T follicular helper cell (primary cell): ENCODE measurements at places on chromosomes 16 and 17.
A peak's percentile ranks its signal among the peaks of the same experiment; 100 is the strongest.

DNA sequence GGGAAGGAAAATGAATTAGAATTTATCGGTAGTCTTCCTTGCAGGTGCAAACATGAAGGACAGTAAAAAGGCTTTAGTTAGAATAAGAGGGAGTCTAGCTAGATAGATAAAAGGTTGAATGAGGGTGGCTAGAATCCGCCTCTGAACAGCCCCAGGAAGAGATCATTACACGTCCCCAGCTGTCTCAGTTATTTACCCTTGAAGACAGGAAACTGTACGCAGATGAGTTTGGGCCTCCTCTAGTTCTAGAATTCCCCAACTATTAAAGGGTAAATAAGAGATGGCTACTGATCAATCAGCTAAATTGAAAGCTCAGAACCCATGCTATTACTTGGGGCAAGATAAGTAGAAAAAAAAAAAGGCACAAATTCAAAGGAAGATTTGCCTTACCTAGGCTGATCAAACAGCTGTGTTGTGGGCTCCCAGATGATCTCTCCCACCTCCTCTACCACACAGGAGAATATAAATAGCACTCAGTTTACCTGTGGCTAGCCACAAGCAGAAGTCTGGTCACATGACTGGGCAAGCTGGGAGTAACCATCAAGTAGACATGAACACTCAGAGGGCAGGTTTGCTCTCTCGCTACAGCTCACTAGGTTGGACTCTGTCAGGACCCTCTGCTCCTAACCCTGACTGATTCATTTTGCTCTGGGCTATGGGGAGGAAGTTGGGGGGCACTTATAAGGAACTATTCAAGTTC is 17.0 kb downstream of the FAM117A start:
- peak; percentile 27 for DNase-seq

- DNase-seq: no peak
These were observed 94.8 kb upstream of the DNAH17 start for GRCh38 chr17:78672005-78672404.

- DNase-seq: no peak
These were observed 107.6 kb downstream of the BANP start for GRCh38 chr16:88058817-88059216.

- DNase-seq: no peak
These were observed 102.9 kb downstream of the NLK start for GRCh38 chr17:28145348-28145747.

DNA sequence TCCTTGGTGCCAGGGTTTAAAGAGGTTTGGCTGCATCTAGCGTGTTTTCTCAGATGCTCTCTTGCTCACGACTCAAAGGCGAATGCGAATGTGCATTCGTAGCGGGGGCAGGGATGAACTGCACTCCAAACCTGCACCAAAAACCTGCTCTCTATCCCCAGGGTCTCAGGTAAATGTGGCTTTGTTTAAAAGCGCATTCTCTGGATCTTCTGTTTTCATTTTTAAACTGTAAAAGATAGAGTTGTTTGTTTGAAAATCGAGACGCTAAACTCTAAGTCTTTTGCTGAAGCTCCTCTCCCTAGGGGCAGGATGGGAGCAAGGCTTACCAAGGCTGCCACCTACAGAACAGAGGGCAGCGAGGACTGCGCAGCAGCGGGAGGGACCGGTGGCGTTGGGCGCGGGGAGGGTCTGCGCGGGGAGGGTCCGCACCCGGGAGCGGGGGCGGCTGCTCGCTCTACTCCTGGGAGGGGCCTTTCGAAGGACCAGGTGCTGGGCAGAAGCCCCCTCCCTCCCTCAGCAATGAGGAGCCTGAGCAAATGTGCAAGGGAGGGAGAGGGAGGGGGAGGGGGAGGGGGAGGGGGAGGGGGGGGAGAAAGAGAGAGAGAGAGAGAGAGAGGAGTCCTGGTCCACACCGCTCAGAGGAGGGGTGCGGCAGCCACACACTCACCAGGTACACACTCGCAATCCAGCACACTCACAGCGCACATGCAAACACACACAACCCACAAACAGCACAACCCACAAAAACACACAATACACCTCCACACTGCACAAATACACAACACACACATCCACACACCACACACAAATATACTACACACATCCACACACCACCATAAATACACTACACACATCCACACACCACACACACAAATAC is 142.8 kb downstream of the GRIN2A start:
- DNase-seq: no peak

- no peak for DNase-seq
These were observed 17.0 kb downstream of the KSR1 start for GRCh38 chr17:27473190-27473747.

DNA sequence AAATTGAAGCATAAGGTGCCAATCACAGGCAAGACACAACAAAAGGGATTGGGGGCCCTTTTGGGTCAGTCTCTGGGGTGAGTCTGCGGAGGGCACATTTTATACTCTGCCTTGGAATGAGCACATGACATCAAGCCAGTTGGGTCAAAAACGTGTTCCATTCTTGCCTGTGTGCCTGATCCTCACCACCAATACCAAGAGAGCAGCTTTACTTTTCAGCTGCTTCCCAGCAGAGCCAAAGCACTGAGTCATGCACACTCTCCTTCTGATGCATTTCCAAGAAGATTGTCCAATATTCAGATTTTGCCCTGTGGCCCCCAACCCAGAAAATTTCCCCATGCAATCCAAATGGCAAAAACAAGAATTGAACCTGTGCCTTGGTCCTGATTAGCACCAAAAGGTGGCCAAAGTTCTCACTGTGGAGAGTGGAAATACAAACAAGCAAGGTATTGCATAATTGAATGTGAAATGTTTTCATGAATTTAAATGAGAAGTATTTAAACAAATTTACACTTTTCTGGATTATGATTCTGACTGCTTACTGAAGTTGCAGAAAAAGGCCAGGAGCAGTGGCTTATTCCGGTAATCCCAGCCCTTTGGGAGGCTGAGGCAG is 217.8 kb upstream of the SOX9 start:
- DNase-seq: no peak

DNA sequence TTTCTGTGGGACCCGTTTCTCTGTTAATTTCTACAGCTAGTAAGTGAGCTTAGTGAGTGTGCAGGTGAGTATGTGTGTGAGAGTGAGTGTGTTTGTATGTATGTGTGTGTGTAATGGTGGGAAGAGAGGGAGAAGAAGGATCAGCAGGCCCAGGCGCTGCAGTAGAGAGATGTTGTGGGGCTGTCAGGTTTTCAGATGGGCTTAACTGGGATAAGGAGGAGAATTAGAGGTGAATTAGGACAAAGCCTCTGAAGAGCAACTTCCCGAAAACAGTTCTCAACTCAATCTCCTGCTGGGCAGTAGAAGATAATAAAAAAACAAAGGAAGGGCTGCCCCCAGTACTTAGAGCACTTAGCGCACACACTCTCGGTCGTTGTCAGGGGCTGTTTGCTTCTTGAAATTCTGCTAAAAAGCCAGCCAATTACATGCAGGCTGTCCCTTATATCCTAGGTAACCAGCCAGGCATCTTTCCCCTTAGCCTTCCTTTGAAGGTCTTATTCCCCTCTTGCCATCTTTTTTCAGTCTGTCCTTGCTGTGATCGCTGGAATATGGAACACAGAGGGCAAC is 63.4 kb downstream of the CLEC16A start:
- no peak for DNase-seq

GRCh38 chr16:89378947-89379771 is 111.2 kb downstream of the ANKRD11 start:
- DNase-seq: no peak

- no peak for DNase-seq
These were observed 238.7 kb downstream of the HAPSTR1 start for GRCh38 chr16:9330095-9330494.

DNA sequence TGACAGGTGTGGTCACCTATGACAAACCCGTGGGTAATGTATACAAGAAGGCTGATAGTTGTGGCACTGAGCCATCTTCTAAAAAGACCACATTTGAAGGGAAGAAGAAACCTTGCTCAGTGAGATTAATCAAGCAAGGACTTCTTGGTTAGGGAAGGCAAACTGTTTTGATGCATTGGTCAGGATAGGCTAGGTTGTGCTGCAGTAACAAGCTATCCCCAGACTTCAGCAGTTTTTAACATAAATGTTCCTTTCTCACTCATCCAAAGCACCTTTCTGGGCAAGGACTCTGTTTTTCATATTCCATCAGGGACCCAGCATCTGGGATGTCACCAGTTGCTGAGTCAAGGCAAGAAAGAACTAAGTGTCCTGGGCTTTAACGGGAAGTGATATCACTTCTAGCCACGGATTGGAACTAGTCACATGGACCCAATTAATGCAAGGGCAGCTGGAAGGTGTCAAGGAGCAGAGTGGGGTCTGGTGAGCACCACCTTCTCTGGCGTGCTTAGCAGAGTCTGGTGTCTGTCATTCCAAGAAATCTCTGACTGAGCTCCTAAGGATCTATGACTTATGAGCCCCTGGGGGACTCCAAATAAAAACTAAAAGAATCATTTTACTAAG is 52.0 kb upstream of the CCL2 start:
- DNase-seq: no peak

DNA sequence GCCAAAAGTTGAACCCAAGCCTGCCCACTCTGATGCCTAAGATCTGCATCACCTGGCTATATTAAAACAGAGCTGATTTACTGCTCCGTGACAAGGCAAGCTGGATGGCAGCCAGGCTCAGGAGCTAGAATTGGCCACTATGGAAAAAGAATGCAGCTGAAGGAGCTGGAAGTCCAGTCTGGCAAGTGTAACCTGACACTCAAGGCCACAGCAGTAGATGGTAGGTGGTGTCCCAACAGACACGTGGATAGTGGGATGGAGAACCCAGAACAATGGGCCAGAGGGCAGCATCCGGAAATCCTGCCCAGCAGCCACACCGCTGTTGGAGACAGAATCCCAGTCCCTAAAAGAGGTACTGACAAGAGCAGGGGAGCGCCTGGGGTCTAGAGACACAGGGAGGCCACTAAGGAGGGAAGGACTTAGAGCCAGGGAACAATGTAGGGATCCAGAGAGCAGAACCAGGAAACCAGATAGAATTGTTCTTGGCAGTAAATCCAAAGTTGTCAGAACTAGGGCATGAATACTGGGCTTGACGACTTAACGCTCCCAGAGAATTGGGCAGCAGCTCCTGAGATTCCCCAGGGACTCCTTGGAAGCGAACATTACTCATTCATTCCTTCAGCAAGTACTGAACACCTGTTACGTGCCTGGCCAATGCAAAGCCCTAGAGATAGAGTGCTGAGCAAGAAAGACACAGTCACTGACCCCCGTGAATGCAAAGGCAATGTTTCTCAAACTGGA is 85.7 kb downstream of the CDYL2 start:
- no peak for DNase-seq

GRCh38 chr16:12471383-12471782 is 332.3 kb downstream of the CPPED1 start:
- no peak for DNase-seq

DNA sequence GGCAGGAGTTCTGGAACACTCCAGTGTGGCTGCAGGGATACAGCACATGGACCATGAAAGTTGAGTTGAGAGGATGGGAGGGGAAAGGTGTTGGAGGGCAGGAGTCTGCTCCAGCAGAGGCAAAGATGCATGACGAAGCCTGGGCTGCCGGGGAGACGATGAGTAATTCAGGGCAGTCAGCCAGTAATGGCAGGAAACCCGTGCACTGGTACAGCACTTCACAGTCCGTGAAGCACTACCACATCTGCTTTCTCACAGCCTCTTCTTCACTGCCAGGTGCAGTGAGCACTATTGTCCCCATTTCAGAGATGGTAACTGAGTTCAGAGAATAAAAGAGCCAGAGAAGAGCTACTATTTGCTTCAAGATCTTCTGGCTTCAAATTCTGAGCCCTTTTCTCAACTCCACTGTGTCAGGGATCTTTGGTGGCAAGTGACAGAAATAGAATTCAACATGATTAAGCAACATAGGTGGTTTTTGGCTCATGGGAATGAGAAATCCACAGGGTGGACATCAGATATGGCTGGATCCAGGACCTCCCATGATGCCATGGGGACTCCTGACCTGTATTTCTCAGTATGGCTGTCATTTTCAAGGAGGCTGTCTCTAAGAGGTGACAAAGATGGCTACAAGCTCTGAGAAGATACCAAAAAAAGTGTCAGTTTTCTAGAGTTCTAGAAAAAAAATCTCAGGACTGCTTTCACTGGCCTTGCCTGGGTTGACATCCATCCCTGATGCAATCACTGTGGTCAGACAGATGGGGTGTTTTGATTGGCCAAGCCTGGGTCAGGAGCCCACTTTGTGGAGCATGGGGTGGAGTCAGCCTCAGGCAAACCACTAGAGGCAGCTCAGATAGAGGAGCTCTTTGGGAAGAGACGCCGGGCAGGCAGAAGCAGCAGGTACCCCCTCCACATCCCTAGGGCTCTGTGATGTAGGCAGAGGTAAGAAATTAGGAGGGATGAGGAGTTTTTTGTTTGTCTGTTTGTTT is 24.7 kb downstream of the IL21R start:
- DNase-seq: peak; percentile 69

GRCh38 chr16:31365131-31365865 is 10.3 kb downstream of the ITGAX start:
- no peak for DNase-seq

- no peak for DNase-seq
These were observed 137.4 kb downstream of the PARN start for GRCh38 chr16:14492614-14493013.

DNA sequence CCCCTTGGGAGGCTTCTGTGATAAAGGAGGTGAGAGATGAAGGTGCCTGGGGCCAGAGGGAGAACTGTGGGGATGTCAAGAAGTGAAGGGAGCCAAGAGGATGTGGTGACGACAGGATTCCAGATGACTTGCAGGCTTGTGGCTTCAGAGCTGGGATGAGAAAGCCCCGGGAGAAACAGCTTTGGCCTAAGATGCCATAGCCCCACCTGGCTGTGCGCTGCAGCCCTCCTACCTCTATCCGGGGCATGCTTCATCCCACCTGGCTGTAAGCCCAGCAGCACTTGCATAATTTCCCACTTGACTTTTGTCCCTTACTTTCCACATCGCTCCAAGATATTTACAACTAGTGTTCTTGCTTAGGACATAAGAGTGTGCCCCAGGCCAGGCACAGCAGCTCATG is 29.3 kb downstream of the GINS3 start:
- DNase-seq: no peak

GRCh38 chr17:72726936-72727335 is 365.6 kb downstream of the SLC39A11 start:
- DNase-seq: no peak

GRCh38 chr17:37344519-37344918 is 31.3 kb upstream of the C17orf78 start:
- DNase-seq: no peak
